BJ (cell line): ENCODE measurements at places on chromosomes 6 and 20. TPM values are rescaled to one million over a fixed set of nuclear protein-coding genes. Genes with fewer than 3 reads are reported as not detected.

The BACH2 gene
- 0.01 and 0.10 TPM in 2 replicates for polyA plus RNA-seq

GRCh38 chr20:34312544-34313217 is 9.5 kb upstream of the AHCY start:
- no peak for DNase-seq

GRCh38 chr6:144471986-144472385 is 186.9 kb downstream of the UTRN start:
- no peak for DNase-seq

The UNC5CL gene
- not detected in 2 replicates for polyA plus RNA-seq

DNA sequence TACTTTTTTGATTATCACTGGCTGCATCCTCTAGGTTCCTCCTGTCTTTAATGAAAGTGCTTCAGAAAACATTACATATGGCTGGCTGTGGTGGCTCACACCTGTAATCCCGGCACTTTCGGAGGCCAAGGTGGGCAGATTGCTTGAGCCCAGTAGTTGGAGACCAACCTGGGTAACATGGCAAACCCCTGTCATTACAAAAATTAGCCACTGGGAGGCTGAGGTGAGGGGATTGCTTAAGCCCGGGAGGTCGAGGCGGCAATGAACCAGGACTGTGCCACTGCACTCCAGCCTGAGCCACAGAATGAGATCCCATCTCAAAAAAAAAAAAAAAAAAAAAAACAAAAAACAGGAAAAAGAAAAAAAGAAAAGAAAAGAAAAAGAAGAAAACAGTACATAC is 35.3 kb downstream of the BEND3 start:
- DNase-seq, result no peak

GRCh38 chr6:32047855-32048766 is 9.9 kb downstream of the CYP21A2 start:
- DNase-seq, result no peak
